C1 segment of cervical spinal cord (tissue), 14 donors: ENCODE measurements at places on chromosomes 12 and 14.
A peak's percentile ranks its signal among the peaks of the same experiment; 100 is the strongest.

DNA sequence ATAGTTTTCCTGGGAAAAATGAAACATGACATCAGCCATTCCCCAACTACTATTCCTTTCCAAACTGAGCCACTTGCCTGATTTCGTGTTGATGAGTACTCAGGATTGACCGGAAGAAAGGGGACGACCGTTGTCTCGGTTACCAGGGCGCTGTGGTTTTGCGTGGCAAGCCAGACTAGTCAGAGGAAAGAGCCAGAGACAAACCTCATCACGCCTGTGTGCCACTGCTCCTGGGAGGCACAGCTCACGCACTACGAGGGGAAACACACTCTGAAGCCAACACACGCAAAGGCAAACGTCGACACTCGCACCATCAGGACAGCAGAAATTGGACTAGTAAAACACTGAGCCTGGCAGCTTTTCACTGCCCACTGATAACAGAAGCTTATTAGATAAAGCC lies 35.0 kb downstream of the GIT2 start:
- DNase-seq = no peak

- no peak for DNase-seq
These were observed 91.1 kb downstream of the MYF5 start for GRCh38 chr12:80807640-80808288.

DNA sequence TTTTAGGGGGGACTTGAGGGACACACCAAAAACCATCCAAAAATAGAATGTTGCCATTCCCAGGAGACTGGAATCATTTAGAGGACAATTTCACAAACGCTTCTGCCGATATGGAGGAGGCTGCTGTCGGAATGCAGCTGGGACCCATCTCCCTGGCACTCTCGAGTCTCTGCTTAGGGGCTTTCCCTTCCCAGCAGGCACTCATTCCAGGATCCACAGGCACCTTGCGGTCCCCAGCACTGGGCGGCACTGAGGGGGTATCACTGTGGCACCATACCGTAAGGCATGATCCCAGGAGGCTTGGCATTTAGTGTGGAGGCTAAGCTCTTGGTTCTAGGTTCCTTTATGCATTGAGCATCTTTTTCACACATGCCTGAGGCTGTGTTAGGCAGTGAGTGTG lies 36.6 kb upstream of the LTBP2 start:
- DNase-seq = no peak

GRCh38 chr12:85466890-85467289 lies 186.9 kb downstream of the ALX1 start:
- DNase-seq = no peak

- DNase-seq = no peak
These were observed 1271.0 kb downstream of the LRFN5 start for GRCh38 chr14:42877716-42878115.

DNA sequence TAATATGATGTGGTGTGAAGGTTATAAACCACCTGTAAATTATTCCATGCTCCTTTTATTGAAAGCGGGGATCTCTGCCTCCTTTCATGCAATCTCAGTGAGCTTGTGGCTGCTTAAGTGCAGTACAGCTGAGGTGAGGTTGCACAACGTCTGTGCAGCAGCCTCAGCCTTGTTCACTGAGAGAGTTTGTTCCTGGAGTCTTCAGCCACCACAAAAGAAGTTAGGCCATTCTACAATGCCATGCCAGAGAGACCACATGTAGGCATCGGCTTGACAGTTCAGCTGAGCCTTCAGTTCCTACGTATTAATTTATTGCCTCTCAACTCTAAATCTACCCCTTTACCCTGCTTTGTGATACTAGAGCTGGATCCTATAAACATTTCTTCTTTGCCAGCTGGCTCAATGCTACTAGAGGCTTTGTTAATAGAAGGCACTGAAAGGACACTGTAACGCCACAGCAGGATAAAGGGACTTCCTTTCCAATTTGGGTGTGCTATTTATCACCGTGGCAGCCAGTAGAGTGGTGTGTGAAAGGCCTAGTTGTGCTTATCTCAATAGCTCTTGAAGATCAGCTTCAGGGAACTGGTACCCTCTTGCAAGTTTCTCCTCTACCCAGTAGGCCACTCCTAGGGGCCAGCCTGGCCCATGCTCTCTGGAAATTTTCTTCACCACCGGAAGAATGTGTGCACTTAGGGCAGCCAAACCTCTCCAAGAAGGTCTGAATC lies 337.7 kb downstream of the IPO8 start:
- DNase-seq = no peak

DNA sequence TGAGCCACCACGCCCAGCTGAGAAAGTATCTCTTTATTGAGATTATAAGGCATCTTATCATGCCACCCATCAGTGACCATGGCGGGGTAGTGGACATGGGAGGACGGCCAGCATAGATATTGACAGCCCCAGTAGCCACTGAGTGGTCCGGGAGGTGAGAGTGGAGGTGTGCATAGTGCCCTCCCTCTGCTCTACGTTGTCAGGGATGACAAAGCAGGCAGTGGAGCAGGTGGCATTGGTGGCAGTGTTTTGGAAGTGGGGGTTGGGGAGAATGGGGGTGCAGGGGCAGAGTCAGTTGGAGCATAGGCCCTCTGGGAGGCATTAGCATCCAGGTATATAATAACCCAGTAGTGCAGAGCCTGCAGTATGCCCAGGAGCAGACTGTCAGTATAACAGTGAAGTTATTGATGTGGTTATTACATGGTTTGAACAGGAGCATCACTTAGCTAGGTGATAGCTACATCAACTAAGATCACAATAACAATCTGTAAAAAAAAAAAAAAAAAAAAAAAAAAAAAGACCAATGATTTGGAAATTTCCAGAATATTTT lies 41.1 kb downstream of the GNG2 start:
- DNase-seq = no peak

GRCh38 chr12:56839915-56840325 lies 76.8 kb downstream of the HSD17B6 start:
- DNase-seq = peak; percentile 2

DNA sequence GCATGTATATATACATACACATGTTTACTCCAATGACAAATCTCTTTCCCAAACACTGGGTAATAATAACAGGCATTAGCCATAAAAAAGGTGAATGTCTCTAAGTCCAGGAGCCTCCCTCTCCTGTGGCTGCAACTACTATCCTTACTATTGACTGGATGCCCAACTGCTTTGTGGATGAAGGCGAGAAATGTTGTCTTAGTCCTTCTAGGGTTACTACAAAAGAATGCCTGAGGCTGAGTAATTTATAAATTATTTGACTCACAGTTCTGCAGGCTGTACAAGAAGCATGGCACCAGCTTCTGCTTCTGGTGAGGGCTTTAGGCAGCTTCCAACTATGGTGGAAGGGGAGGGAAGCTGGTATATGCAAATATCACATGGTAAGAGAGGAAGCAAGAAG lies 366.0 kb upstream of the DDHD1 start:
- no peak for DNase-seq

DNA sequence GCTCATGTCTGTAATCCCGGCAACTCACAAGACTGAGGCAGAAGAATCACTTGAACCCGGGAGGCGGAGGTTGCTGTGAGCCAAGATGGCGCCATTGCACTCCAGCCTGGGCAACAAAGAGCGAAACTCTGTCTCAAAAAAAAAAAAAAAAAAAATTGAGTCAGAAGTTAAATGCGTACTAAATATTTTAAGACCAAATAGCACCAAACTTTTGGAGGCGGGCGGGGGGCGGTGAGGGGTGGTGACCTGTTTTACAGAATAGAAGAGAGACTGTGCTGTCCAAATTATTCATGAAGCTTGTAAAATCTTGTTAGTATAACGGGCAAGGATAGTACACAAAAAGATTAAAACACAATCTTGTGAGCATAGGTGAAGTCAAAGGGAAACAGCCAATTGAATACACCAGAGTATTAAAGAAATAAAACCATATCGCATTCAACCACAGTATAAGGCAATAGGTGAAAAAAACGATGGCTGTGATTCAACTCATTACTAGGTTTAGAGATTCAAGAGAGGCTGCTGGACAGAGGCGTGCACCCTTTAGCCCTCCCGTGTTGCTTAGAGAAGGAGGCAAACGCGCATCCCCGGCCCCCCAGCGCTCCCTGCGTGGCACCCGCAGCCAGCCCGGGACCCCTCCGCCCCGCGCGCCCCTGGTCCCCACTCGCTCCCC lies 571 bp downstream of the ZNF891 start:
- no peak for DNase-seq

DNA sequence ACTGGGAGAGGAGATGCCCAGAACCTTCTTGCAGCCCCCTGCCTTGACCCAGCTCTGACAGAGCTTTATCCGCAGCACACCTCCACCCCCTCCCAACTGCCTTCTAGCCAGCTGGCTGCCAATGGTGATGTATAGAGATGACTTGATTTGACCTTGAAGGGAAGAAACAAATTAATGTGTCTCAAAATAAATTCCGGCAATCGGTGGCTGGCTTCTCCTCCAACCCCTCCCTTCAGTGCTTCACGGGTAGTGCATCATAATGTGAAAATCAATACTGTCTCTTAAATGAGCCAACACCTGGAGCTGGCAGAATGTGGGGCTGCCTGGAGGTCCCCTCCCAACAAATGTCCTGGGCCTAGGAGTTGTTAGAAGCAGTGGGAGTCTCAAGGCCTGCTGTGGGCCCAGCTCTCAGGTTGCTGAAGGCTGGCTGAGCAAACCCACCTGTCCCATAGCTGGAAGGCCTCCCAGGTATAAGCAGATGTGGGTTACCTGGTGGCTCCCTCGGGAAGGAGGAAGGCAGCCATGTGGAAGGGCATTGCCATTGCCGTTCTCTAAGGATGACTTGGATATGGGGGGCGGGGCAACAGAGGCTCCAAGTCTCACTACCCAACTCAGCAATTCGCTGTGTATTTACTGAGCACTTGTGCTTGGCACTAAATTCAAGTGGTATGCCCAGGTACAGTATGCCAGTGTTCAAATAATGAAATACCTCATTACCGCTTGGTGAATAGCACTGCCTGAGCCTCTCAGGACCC lies 23.2 kb downstream of the HSPB8 start:
- DNase-seq = no peak

DNA sequence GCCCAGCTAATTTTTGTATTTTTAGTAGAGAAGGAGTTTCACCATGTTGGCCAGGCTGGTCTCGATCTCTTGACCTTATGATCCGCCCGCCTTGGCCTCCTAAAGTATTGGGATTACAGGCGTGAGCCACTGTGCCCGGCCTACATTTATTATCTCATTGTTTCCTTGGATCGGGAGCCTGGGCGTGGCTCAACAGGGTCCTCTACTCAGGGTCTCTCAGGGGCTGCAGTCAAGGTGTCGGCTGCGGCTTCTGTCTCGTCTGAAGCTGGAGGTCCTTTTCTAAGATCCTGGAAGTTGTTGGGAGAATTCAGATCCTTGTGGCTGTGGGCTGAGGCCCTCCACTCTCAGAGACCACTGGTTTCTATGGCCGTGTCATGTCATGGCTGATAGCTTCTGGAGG lies 65.5 kb upstream of the SCN8A start:
- no peak for DNase-seq

DNA sequence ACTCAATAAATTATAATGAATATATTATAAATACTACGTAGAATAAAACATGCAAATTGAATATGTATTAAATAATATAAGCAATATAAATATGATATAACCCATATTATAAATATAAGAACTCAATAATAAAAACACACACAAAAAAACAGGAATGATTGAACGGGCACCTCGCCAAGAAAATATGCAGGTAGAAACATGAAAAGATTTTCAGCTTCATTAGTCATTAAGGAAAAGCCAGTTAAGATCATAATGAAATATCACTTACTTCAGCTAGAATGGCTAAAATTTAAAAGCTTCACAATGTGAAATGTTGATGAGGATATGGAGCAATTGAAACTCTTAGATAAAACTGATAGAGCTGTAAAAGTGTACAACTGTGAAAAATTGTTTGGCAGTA lies 17.8 kb upstream of the SEL1L start:
- no peak for DNase-seq

GRCh38 chr14:76098047-76098446 lies 53.7 kb upstream of the GPATCH2L start:
- DNase-seq = no peak

- DNase-seq = no peak
These were observed 184.4 kb upstream of the EEA1 start for GRCh38 chr12:93113317-93114006.

- no peak for DNase-seq
These were observed 9.8 kb upstream of the ABHD12B start for GRCh38 chr14:50862036-50862570.

DNA sequence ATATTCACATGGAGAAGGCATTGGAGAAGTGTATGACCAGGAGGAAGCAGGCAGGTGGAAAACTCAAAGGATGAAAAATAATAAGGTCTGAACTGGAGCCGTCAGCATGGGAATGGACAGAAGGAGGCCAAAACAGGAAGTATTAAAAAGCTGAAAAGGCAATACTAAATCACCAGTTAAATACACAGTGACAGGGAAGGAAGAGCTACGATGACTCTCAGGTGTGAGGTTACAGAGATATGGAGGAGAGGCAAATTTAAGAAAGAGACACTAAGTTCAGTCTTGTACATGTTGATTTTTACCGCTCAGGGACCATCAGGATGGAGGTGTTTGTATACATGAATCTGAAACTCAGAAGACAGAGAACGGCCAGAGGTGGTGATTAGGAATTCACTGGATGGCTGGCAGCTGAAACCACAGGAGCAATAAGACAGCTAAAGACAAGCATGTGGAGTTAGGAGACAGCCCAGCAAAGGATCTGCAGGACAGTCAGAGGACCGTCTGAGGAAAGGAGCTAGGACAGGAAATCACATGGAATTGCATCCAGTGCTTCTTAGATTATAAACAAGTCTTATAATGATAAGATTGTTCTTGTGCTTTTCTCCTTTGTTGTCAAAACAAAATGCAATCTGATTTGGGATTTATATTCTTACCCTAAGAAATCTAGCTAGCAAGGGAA lies 33.9 kb upstream of the CDKN3 start:
- DNase-seq = no peak

DNA sequence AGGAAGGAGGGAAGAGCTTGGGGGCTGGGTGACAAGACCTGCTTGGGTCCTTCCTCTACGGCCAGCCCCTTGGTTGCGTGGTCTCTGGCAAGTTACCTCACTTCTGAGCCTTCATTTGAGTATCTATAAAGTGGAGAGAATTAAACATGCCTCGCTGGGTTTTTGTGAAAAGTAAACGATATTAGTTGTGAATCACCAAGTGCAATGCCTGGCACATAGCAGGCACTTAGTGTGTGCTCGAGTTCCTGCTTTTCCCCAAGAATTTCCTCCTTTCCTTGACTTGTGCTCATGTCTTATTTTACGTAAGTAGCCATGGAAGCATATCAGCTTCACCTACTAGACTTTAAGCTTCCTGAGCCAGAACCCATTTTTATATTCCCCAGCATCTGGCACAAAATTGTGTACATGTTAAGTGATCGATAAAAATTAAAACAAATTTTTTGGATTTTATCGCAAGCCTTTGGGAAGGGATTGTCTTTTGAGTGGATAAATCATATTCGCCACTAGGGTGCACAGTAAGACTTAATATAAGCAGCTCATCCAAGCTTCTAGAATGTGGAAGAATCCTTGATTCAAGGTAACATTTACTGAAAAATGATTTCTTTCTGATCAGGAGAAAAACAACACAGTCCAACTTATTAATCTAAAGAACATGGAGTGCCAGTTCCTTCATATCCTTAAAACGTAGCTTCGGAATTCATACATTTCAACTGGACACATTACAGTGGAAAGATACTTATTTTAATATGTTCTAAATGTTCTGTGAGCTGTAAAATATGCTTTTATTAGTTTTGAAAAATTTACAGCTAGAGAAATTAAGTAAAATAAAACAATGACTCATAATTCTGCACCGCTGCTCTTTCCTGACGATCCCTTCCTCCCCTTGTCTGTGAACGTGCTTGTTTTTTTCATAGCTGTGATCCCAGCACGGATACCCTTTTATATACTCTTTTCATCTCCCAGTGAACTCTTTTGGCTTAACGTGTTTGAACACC lies 62.0 kb downstream of the SLC25A47 start:
- DNase-seq = peak; percentile 79

GRCh38 chr12:117643971-117644370 lies 282.5 kb upstream of the NOS1 start:
- no peak for DNase-seq
